ENCODE measurements at places on chromosomes 7 and 10.

- no peak for DNase-seq
Measured at GRCh38 chr7:106060394-106060920, 51.7 kb downstream of the SYPL1 start.

GRCh38 chr7:105963038-105963667, at the start of gene CDHR3:
CDHR3 (plus strand) TSS chr7:105963264; CDS start chr7:105963319, 55 bp downstream.
- no peak for DNase-seq

DNA sequence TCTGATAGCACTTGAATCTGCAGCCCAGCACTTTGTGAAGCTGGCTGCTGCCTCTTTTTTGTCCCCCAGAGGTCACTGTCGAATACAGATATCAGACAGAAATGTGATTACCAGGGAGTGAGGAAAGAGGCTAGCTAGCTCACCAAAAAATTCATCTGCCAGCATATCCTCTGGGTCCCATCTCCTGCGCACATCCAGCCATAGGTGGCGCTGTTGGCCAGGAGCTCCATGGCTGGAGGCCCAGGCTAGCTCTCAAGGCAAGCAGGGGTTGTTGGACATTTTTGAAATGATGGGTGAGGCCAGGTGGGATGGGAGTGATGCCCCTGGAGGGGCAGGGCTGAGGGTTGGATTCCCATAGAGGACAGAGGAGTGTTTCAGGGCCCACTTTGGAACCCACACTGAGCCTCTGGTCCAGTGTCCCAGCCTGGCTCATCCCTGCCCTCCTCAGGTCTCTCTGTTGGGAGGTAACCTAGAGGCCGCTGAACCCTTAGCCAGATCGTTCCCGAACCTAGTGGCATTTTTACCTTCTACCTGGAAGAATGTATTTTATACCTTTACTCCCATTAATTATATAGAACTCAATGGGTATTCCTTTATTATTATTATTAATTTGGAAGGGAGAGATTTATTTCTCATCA, 14.8 kb downstream of the DPCD start:
- peak; percentile 92 for DNase-seq

DNA sequence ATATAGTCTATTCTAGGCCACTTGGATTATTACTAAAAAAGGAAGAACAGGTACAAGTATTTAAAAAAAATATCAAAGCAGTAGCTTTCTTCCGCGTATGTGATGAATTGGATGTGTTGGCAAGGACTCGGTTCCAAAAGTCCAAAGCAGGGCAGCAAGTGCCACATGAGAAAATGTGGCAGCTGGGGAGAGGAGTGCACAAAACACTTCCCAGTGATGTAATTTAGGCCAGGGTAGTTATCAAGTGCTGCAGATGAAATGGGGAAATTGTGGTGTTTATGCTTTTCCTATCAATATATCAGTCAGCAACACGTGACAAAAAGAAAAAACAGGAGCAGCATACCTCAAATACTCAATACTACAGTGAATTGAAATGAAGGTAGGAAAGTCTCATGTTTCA, 7.0 kb downstream of the RHOBTB1 start:
- peak; percentile 36 for DNase-seq

DNA sequence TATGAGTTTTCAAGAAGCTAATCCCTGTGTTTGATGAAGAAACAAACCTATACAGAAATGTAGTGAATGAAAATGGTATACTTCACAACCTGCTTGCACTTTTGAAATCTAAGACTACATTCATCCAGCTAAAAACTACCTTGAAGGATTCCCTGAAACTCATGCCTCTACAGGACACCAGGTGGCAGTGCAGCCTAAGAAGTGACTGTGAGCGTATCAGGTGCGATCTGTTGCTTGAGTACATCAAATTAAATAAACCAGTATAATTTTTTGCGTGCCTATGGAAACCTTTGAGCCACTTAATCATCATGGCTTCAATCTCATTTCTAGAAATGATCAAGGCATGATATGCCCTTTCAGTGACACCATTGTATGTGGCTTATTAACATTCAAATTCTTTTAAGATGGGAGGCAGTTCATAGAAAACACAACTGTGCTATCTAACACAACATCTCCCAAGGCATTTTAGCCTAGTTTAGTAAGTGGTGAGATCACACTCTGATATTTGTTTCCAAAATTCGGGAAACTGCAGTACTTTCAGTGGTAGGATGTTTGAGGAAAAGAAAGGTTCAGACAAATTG, 57.4 kb downstream of the PPP1R17 start:
- DNase-seq = peak; percentile 78

DNA sequence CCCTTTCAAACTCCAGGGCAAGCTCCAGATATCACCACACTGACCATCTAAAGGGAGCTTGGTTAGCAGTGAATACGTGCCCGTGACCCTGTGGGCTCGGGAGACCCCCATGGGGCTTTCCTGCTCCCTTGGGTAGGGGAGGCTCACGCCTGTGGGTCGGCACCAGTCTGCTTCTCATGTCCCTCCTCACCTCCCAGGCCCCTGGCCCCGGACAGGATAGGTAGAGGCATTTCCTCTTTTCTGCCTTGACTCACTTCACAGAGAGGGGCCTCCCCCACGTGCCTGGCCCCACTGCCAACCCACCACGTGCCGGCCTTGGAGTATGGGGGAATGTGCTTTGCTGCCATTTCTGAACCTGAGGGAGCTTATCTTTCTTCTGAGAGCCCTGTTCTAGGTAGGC, 131.3 kb upstream of the FAM20C start:
- peak; percentile 16 for DNase-seq

Measured in hematopoietic multipotent progenitor cell treated with erythropoietin and hydrocortisone succinate and interleukin-3 and kit ligand, for 4 days (in vitro differentiated cells).